Activated CD8-positive, alpha-beta memory T cell treated with anti-CD3 and anti-CD28 coated beads for 1 hour (primary cell): ENCODE measurements at places on chromosomes 3 and 15.

- no peak for DNase-seq
Measured at GRCh38 chr3:66495668-66496045, 5.2 kb downstream of the LRIG1 start.

DNA sequence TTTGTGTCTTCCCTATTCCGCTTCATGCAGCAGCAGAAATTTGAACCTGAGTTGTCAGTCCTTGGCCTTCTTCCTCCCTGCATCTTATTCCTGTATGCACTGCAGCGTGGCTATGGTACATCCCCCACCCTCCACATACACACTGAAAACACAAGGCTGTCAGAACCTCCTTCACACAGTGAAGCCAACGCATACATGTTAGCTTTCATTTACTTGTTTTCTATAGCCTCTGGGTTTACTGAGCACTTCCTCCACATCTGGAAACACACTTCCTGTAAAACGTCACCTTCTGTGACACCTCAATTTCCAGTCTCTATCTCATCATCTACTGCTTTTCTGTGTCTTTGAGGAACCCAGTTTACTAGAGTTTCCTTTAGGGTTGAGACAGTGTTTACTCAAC lies 47.0 kb downstream of the SUSD5 start:
- DNase-seq = no peak

- no peak for DNase-seq
Measured at GRCh38 chr3:116423945-116424344, 21.3 kb downstream of the LSAMP start.

GRCh38 chr3:193915613-193916012 lies 220.3 kb upstream of the HES1 start:
- DNase-seq = no peak

- DNase-seq = no peak
Measured at GRCh38 chr3:132003685-132004084, 31.1 kb downstream of the CPNE4 start.

GRCh38 chr15:57506422-57506821 lies 85.3 kb upstream of the MYZAP start:
- DNase-seq = no peak

DNA sequence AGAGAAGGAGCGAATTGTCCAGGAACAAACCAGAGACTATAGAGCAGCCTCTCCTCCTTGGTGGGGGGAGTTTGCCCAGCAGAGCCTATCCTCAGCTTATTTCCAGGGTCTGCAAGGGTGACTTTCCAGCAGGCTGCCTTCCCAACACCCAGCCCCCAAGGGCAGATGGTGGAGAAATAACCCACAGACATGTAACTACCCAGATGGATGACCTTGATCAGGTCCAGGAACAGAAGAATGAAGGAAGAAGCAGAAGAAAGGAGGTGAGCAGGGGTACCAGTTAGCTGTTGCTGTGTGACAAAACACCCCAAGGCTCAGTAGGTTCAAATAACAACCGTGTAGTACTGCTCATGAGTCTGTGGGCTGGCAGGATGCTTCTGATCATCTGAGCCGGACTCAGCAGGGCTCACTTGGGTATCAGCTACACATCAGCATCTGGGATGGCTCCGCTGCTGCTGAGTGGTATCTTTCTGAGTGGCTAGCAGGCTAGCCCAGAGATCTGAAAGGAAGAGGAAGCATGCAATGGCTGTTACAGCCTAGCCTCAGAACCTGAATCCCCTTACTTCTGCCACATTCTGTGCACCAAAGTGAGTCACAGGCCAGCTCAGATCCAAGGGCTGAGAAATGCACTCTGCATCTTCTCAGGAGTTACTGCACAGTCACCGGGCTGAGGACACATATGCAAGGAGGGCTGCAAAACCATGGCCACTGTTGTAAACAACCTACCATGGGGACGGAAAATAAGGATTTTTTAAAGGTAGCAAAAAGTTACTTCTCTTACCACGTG lies 22.2 kb upstream of the TXNRD3 start:
- no peak for DNase-seq

DNA sequence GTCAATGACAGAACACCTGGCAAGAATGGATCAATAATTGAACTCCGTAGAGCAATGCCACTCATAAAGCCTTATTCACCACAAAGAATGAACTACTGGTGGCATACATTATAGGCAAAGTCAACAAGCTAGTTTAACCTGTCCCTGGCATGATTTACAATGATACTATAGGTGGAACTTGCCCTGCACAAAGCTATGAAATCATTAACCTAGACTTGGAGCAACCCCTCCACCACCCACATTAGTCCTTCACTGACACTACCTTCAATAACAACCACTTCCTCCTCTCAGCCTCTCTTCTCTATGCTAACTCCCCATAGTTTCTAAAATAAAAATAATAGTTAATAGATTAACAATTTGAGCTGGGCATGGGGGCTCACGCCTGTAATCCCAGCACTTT lies 54.4 kb downstream of the ACAP2 start:
- DNase-seq = no peak

DNA sequence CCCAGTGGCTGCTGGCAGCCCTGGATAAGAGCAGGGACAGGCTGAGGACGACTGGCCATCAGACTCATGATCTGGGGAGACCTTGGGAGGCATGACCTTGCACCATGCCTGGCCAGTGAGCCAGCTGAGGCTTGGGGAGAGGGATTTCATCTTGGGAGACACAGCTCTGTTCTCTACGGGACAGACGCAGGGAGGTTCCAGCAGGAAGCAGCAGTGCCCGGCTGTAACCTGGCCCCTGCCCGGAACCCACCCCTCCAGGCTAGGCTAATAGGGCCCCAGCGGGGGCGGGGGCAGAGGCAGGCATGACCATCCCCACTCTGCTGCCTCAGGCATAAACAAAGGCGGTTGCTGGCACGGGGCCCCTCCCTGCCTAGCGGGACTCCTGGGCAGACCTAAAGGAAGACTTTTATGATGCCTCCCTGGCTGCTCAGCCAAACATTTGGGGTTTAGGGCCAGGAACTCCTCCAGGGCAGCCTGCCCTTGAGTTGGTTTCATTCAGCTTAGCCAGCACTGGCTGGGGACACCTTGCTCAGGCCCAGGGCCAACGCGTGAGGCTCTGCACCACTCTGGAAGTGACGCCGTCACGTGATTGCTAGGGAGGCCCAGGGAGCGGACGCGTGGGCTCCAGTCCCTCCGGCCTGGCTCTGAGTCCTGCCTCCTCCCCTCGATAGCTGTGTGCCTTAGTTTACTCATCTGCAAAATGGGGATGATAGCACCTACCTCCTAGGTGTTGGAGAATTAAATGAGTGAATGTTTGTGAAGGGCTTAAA lies 27.6 kb downstream of the HDAC11 start:
- DNase-seq = no peak

DNA sequence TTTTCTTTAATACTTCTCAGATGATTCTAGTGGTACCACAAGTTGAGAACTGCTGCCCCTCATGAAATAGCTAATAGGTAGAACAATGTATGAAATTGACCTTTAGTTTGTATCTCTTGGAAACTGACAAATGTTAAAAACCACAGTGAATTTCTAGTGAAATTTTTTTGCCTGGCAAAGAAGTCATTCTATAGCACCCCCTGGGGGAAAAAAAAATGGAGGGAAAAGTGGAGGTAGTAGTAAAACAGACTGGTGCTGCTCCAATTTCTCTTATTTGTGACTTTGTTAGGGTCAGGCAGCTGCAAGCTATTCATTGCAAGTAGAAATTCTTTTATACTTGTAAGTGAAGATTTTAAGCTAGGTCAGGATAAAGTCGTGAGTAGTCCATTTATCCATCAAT lies 605.0 kb downstream of the NLGN1 start:
- DNase-seq = no peak

DNA sequence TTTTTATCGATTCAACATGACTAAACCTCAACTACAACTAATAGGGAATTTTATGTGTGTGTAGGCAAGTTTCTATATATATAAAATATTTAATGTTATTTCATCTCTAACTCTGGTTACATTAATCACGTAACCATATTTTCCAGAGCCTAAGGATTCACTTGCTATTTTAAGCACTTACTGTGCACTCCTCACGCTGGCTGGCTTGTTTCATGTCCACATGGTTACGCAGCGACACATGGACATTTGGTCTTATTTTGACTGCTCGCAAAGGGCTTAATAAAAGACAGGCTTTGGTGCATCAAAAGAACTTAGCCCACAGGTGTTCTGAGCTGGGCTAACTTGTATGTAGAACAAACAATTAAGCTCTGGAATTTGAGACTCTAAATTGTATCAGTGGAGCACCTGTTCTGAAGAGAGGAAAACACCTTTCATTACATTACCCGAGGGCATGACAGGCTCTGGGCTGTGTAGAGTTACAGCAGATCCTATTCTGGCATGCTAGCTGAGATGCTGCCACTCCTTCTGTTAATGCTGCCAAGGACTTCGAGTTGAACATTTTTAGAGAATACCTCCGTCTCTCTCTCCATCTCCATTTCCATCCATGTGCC lies 130.0 kb upstream of the NR2F2 start:
- no peak for DNase-seq

DNA sequence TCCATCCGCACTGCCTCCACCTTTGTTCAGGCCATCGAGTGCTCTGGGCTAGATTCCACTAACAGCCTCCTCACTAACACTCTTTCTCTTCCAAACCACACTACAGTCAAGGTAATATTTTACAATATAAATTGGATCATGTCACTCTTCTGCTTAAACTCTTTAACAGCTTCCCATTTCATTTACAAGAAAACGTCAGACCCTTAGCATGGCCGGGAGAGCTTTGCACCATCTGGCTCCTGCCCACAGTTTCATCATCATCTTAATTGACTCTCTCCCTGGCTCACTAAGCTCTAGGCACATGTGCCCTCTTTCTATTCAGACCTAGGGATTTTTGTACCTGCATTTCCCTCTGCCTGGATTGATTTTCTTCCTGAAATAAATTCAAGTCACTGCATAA lies 354.7 kb downstream of the FGF12 start:
- no peak for DNase-seq

DNA sequence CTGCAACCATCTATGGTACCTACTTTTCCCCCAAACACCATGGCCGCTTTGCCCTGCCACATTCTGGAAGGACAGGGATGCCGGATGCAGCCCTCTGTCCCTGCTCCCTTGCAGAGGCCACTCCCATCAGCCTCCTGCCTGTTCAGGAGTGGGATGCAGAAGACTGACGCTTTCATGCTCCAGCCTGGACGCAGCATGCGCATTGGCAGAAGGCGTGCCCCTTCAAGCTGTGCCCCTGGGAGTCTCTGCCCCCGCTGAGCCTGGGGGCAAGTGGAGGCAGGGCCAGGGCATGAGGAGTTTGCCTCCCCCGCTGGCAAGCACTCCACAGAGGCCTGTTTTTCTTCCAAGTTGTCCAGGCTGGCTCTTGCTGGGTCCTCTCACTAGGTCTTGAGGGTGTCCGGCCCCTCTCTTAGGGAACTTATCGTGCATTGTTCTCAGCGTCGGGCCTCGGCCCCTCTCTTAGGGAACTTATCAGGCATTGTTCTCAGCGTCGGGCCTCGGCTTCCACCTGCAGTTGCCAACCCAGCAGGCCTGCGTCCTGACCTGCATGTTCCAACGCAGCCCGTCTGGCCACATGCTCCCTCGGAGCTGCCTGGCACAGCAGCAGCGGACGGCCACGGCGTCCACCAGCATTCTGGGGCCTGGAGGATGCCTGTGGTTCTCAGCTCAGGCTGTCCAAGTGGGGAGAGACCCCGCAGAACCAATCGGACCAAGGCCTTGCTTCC lies 14.6 kb upstream of the SNRPA1 start:
- no peak for DNase-seq

- DNase-seq = no peak
Measured at GRCh38 chr3:59094446-59094845, 44.6 kb upstream of the CFAP20DC start.

DNA sequence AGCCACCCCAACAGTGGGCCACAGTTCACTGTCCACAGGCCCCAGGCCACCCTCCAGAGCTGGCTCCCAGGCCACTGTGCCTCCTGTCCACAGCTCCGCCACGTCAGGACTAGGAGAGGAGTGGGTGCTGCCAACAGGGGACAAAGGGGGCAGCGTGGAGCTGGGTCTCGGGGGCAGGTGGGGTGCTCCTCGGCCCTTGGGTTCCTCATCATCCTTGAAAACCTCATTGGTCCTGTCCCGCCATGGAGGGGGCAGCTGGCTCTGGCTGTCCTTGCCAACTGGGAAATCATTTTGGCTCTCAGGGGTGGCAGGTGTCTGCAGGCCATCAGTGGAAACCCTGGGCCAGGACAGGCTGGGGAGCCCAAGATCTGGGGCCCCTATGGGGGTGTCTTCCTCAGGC lies 45.2 kb downstream of the ADAMTS7 start:
- no peak for DNase-seq

GRCh38 chr15:90160781-90161727 lies 40.1 kb upstream of the SEMA4B start:
- no peak for DNase-seq

- no peak for DNase-seq
Measured at GRCh38 chr15:68334661-68335124, 57.1 kb downstream of the FEM1B start.

GRCh38 chr3:98602078-98602678 lies 8.8 kb upstream of the CPOX start:
- no peak for DNase-seq

DNA sequence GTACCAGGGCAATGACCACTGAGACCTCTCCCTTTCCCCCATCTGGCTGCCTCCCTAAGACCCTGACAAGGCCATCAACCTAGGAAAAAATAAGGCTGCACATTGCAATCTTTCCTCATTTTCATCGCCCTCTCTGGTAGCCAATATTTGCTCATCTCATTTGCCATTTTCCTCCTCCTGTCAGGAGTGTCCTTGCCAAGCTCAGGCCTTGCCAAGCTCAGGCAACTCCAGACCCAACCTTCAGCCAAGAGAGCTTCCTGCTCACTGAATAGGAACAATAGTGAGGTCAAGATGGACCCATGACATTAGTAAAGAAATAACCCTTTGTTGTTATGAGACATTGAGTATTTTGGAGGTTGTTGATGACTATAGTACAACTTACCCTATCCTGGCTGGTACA lies 380.3 kb downstream of the RSL24D1 start:
- no peak for DNase-seq

- DNase-seq = no peak
Measured at GRCh38 chr3:126134219-126134975, 46.0 kb downstream of the ALDH1L1 start.

GRCh38 chr3:54206874-54207273 lies 84.5 kb downstream of the CACNA2D3 start:
- no peak for DNase-seq

GRCh38 chr3:138467931-138468330 lies 33.5 kb downstream of the ESYT3 start:
- DNase-seq = no peak

DNA sequence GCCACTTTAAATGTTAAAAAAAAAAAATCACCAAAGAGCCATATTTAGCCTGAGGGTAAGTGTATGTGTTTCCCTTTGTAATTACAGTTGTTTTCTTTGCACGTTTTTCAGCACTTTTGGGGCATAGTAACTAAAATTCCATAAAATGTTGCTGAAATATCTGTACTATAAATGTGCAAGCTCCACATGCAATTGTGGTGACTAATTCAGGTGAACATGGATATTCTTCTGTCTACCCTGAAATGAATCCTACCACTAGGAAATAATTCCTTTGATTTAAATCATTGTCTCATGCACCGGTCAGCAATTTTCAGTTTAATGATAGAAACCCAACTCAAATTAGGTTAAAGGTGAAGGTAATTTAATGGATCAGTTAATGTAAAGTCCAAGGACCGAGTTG lies 13.1 kb upstream of the TFG start:
- no peak for DNase-seq

GRCh38 chr3:65953301-65953812 lies 85.4 kb downstream of the MAGI1 start:
- no peak for DNase-seq
